ENCODE measurements at places on chromosomes 2 and 18.

DNA sequence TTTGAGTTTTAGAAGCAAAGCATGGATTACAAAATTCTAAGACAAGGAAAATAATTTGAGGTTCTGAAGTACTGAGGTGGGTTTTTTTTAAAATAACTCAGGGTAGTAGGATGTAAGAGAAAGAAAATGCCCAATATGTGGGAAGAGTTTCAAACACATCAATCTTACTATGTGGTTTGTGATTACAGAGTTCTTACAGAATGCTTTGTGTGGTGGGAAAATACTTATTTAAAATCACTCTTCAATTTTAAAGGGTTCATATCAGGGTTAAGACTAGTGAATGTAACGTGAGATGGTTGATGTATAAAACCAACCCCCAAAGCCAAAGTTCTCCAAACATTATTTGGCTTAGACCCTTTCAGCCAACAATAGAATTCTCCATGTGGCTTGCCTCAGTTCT lies 173.5 kb downstream of the UBE2E3 start:
- DNase-seq = no peak

DNA sequence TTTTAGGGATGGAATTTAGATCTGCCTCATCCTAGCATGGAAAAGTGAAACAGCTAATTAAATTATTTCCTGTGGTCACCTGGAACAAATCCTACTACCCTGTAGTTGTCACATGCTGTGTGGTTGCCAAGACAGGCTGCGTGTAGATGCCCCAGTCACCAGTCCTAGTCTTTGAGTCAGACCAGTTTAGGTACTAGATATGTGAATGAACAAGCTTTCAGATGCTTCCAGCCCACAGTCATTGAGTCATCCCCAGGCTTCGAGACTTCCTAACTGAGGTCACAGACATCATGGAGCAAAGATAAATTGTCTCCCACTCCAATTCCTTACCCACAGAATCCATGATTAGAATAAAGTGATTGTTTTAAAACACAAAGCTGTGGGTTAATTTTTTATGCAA lies 35.8 kb upstream of the GRB14 start:
- peak; percentile 13 for DNase-seq

DNA sequence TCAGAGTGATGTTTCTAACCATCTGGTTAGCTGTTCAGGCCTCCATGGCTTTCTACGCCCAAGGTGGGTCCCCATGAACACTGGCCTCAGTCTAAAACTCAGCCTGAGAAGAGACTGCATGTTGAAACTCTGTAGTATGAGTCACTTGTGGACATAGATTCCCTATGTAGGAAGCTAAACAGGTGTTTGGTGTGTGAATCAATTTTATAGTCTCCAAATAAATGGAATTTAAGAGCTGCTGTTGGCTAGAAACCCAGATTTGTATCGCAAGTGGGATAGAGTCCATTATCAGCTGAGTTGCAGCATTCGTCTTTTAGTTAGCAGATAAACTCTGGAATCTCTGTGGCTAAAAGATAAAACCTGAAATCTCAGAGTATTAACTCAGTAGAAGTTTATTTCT lies 131.4 kb downstream of the KCNS3 start:
- no peak for DNase-seq

- DNase-seq = no peak
Observed at GRCh38 chr18:1657876-1658275, 753.2 kb downstream of the ADCYAP1 start.

- no peak for DNase-seq
Observed at GRCh38 chr2:71991397-71991796, 156.3 kb downstream of the CYP26B1 start.

DNA sequence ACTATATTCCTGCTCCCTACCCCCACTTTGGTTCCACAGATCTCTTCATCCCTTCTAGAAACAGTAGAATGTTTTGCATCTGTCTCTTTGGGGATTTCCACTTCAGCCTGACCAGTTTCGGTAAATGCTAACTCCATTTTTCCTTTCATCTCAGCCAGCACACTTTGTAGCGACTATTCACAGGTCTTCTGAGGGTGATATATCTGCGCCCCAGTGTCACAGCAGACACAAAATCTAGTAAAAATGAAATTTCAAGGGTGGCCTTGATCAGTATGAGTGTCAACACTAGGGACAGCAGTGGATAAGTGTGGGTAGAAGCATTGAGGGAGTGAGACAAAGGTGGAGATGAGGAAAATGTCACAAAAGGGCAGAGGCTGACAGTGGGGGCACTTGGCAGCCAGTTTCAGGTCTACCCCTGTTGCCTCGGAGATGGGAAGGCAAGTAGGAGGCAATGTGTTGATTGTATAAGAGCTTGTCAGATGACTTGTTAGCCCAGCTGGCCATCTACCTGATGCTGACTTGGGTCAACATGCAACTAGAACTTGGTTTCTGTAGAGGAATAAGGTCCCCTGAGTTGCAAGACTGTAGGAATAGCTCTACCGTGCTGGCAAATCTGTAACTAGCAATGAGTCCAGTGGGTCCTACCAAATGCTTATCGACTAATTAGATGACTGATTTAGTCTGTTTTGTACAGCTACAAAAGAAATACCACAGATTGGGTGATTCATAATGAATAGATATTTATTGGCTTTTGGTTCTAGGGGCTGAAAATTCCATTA lies 60.7 kb downstream of the CXCR4 start:
- no peak for DNase-seq

DNA sequence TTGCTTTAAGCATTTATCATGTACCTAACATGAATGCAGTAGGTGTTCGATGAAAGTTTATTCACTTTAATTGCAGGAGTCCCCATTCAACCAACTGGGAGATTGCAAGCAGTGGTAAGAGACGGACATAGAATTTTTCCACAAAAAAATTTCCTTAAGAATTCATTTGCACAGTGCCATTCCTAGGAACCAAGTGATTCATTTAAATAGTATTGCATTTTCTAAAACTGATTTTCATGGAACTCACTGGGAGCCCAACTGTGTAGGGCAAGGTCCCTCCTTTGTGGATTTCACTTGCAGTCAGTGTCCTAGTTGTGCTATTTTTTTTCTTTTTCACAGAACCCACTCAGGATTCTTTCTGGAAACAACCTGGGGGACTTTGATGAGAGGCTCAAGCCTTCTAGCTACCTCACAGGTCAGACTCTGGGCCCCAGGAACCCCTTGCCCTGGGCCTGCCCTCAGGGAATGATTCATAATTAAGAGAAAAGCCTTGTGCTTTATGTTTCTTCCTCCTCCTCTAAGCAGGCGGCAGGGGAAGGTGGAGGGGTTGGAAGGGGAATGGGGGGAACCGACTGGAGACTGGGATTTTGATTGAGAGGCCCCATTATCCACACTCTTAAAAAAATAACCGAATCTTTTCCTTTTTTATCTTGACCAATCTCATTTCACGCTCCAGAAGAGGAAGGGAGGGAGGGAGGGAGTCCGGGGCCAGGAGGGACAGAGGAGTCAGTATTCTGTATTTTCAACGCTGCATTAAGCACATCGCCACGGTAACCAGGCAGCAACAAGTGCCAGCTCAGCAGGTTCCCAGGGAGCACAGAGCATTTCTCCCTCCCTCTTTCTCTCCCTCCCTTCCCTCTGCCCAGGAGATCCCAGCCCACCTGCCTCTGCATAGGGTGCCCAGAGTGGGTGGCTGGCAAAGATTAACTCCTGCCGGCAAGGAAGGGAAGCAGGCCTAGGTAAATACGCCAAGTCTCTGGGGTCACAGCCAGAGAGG lies 51.8 kb downstream of the PSD4 start:
- DNase-seq = no peak

- no peak for DNase-seq
Observed at GRCh38 chr18:74376523-74376922, 60.9 kb downstream of the C18orf63 start.

GRCh38 chr2:26623541-26624495 lies 17.3 kb downstream of the CIB4 start:
- no peak for DNase-seq

GRCh38 chr18:57801761-57802212 lies 1.3 kb downstream of the ATP8B1 start:
- no peak for DNase-seq

- DNase-seq = no peak
Observed at GRCh38 chr2:239376942-239377531, 23.8 kb downstream of the HDAC4 start.

GRCh38 chr18:58268849-58269248 lies 224.8 kb downstream of the NEDD4L start:
- DNase-seq = no peak

- DNase-seq = no peak
Observed at GRCh38 chr2:44934038-44934982, 7.2 kb upstream of the SIX3 start.

GRCh38 chr18:77049938-77050337 lies 82.6 kb downstream of the MBP start:
- no peak for DNase-seq

GRCh38 chr2:46985512-46985911 lies 69.9 kb upstream of the MCFD2 start:
- DNase-seq = no peak

DNA sequence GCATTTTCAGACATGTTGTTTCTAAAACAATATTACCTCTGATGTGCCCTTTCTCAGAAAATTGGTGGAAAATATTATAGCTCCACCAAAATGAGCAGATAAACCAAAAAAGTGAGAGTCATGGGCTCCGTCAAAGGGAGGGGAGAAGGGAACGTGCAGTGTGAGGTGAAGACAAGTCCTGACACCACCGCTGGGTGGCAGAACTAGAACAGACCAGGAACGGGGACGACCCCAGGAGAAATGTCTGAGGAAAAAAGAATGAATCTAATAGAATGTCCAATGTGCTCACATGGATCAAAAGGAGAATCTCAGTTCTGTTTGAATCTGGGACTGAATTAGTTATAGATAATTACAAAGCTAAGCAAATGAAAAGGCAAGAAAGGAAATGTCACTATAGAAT lies 22.6 kb upstream of the BCL2 start:
- no peak for DNase-seq

- DNase-seq = peak; percentile 20
Observed at GRCh38 chr18:4068552-4069158, 386.5 kb downstream of the DLGAP1 start.

- no peak for DNase-seq
Observed at GRCh38 chr2:127194447-127194846, 25.7 kb downstream of the CYP27C1 start.

GRCh38 chr2:157853211-157853610 lies 22.9 kb downstream of the ACVR1 start:
- DNase-seq = no peak

DNA sequence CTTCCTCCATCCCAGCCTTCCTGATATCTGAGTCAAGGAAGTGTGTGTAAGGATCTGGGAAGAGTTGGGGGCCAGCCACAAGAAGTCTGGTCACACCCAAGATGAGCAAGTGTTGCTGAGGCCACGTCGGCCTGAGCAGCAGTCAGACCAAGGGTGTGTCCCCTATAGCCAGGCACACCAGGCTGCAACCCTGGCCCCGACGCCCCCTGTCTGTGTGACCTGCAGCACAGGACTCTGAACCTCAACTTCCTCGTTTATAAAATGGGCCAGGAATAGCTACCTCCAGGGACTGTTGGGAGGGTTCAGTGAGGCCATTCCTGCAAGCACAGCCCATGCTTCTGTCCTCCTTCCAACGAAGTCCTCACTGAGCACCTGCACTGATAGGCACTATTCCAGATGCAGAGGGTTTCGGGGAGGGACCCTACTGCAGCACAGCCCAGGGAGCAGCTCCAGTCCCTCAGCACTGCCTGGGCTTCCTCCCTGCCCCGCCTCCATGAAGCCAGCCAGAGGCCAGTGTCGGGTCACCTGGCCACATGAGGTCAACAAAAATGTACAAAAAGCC lies 13.3 kb downstream of the LIMS2 start:
- no peak for DNase-seq

- no peak for DNase-seq
Observed at GRCh38 chr2:215811003-215811402, 202.3 kb downstream of the MREG start.

GRCh38 chr2:144505245-144505831 lies 14.6 kb downstream of the ZEB2 start:
- DNase-seq = no peak

- no peak for DNase-seq
Observed at GRCh38 chr2:36734304-36734703, 37.8 kb downstream of the VIT start.

GRCh38 chr2:231988179-231988866 lies 26.8 kb downstream of the DIS3L2 start:
- DNase-seq = no peak

GRCh38 chr18:22939649-22940048 lies 6.5 kb downstream of the RBBP8 start:
- no peak for DNase-seq

GRCh38 chr2:120817136-120817955 lies 81.7 kb downstream of the GLI2 start:
- DNase-seq = no peak

GRCh38 chr2:132975193-132976105 lies 305.4 kb upstream of the LYPD1 start:
- DNase-seq = no peak

DNA sequence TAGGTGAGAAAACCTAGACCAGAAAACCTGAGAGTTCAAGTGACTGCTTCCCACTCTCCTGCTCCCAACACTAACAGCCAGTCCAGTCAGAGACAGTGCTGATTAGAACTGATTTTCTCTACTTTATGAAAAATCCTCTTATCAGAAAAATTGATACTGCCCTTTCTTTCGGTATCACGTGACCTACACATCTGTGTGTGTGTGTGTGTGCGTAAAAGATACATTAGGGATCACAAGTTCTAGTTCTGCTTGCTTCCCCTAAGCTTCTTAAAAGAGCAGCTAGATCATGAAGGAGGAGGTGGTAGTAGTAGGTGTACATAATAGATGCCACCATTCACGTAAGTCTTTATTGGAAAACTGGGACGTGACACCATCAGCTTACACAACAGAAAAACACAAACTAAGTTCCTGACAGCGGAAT lies 1.5 kb downstream of the ARL5A start:
- no peak for DNase-seq

DNA sequence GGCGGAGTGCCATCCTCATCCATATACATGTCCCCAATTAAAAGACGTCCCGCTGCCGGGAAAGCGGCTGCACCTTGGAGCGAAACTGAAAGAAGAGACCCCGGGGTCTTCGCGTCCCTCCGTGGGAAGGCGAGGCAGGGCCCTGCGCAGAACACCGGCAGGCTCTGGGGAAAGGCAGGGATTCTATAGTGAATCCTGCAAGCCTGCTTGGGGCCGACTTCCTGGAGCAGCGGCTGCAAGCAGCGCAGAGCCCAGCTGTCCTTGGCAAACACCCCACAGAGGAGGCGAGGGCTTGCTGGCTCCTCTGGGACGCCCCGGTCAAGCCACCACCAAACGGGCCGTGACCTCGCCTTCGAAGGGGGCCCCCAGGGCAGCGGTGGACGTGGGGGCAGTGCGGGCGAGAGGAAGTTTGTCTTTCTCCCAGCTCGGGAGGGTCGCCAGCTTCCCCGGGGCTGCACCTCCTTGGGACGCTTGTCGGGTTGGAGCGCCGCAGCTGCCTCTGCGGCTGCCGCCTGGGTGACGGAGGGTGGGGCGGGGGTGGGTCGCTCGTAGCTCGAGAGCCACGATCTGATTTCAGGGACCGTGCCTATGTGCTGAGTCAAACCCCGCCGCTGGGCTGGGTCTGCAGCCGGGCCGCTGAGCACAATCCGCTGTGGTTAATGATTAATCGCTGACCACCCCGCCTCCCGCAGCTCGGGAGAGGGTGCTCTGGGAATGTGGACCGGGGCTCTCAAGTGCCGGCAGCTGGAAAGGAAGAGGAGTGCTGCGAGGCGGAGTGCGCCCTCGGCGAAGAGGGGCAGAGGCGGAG lies 486 bp upstream of the GPR39 start:
- peak; percentile 93 for DNase-seq
